CD4-positive, alpha-beta T cell treated with Interleukin-10 for 1 hour (primary cell): ENCODE measurements at places on chromosomes 3 and 15.

DNA sequence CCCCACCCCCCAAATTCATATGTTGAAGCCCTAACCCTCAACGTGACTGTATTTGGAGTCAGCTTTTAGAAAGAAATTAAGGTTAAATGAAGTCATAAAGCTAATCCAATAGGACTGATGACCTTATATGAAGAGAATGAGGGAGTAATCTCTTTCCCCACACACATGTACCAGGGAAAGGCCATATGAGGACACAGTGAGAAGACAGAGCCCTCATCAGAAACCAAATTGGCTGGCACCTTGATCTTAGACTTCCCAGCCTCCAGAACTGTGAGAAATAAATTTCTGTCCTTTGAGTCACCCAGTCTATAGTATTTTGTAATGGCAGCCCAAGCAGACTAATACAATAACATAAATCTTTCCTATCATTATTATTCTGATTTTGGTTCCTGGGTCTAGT is 194.7 kb upstream of the NANOGP8 start:
- no peak for DNase-seq

GRCh38 chr15:55108448-55108847 is 88.3 kb downstream of the RSL24D1 start:
- DNase-seq: no peak

GRCh38 chr15:45548753-45549520 is 26.4 kb upstream of the SLC30A4 start:
- DNase-seq: no peak

- DNase-seq: no peak
Measured at GRCh38 chr3:168034152-168034928, 61.4 kb downstream of the GOLIM4 start.

- DNase-seq: peak; percentile 42
Measured at GRCh38 chr3:30012941-30013543, 593.4 kb upstream of the TGFBR2 start.

DNA sequence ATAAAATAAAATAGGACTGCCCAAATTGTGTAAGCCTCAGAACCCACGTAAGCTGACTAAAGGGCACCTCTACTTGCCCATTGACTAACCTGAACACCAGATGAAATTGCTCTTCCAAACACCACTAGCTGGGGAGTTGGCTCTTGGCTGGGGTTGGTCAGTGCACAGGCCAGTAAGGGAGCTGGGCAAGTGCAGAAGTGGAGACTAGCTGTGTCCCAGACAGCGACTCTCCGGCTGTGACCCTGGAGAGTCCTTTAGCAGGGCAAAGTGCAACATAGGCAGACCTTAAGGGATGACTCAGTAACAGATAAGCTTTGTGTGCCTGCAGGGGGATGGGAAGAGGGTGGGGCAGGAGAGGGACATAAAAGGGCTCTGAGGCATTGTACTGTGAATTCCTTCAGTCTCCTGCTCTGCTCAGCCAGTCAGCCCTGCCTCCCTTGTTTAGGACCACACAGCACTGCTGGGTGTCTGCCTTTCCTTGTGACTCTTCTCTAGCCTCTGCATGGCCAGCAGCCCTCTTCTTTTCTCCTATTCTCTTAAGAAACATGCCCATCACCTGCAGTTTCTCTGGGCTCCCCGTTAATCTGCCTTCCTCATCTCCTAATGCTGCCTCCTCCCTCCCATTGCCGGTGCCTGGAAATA is 13.2 kb downstream of the NR1I2 start:
- no peak for DNase-seq

DNA sequence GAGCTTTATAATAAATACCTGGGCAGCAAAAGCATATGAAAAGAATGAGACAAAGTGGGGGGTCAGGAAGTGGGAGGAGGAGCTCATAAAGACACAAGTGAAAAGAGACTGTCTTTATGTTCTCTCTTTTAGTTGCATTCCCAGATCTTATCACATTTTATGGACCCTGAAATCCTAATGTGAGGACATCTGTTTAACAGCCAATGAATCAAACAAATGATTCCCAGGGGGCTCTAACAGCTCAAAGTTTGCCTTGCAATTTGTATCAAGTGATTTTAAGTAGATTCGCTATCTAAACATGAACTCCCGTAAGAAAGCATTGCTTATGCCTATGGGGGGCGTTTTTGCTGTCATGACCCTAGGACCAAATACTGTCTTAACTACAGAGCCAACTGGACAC is 332.3 kb upstream of the CNTN4 start:
- no peak for DNase-seq

GRCh38 chr3:1214933-1215332 is 122.1 kb downstream of the CNTN6 start:
- no peak for DNase-seq

DNA sequence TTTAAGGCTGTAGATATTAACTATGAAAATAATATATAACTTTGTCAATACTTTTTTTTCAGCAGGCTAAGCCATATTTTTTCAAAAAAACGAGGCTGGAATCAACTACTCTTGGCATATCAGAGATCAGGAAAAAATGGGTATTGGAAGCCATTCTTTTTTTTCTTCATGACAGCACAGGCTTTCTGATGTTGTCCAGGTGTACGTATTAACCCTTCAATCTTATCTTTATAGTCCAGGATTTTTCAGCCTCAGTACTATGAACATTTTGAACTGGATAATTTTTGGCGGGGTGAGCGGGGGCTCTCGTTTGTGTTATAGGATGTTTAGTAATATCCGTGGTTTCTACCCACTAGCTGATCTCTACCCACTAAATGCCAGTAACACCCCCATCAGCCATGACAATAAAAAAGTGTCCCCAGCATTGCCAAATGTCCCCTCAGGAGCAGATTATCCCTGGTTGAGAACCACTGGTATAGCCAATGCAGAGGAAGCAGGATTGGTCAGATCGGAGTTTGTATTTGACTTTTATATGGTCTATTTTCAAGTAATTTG is 52.0 kb downstream of the PLCL2 start:
- no peak for DNase-seq

DNA sequence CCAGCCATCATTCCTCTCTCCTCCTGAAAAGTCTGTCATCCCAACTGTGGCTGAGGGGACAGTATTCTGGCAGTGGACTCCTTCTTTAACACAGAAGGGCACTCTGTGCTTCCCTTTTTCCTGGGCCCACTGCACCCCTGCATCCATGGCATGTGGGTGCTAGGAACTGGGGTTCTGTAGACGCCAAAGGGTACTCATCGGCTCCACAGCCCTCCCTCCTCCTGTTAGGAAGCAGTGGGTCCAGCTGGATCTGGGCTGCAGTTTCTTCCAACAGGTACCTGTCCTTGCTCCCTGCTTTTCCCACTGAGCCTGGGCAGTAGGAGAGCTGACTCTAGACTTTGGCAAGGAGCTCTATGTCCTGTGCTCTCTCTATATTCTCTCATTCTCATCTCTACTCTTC is 6.4 kb upstream of the MANF start:
- DNase-seq: no peak

DNA sequence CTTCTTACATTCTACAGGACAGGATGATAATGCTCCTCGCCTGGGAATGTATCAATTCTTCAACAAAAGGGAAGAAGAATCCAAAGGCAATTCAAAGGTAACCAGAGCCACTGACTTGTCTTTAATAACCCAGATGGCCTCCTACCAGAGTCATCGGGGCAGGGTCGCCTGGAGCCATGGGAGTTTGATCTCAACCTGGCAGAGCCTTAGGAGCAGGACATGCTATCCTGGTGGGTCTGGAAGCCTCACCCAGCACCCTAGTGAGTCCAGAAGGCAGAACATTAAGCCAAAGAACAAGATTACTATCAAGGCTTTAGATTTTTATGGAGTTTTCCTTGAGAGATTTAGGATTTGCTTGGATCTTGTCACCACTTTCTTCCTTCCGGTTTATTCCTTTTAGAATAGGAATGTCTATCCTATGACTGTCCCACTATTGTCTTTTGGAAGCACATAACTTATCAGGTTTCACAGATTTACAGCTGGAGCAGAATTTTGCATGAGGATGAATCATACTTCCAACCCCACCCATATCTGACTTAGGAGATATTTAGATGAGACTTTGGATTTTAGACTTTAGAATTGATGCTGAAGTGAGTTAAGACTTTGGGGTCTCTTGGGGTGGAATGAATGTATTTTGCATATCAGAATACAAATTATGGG is 330.3 kb upstream of the GOLIM4 start:
- no peak for DNase-seq

GRCh38 chr3:128907706-128908445 is 28.5 kb downstream of the ACAD9 start:
- DNase-seq: no peak

DNA sequence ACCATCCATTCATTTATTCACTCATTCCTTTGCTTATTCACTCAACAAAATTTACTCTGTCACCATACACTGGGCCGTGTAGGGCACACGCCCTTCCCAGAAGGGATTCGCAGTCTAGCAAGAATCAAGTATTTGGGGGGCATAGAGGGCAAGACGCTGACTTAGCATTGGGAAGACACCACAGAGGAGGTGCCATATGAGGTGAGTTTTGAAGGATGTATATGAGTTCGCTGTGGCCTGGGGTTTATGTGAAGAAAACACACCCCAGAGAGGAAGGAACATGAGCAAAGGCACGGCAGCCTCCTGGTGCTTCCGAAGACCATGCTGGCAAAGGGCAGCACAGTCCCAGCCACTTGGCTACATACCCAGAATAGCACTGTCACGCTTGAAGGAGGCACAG is 23.1 kb upstream of the IQSEC1 start:
- DNase-seq: no peak

DNA sequence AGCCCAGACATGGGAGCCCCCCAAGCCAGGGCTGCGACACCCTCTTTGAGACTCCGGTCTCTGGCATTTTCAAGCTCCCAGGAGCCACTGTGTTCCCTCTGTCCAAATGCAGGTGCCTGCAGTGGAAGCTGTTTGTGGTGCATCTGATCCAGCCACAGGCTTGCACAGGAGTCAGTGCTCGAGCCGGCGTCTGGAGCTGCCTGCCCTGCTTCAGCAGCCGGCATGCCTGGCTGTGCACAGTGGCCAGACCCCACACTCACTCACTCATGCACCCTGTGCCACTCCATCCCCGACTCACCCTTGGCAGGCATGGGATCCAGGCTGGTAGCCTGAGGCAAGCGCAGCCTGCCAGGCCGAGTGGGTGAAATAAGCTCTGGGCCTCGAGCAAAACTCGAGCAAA is 555.0 kb upstream of the CCDC54 start:
- DNase-seq: no peak

- DNase-seq: no peak
Measured at GRCh38 chr15:95901271-95901670, 429.2 kb upstream of the NR2F2 start.

DNA sequence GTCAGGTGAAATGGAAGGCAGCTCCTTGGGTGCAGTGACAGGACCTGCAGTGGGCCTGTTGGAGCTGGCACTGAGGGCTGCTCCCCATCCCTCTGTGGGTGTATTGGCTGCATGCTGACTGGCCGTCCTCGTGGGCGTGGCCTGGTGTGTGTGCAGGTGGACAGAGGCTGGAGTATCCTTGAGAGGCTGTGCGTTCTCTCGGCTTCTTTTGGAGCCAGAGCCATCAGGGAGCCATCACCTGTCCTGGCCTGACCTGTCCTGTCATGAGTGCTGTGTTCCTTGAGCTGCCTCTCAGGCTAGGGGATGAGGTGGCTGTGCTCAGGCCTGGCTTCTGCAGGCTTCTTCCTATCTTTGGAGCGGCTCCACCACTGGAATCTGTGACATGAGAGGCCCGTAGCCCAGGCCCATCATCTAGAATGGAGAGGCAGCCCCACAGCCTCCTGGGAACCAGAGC is 61.5 kb downstream of the APBA2 start:
- no peak for DNase-seq

- DNase-seq: no peak
Measured at GRCh38 chr3:156216216-156216615, 95.8 kb downstream of the KCNAB1 start.

DNA sequence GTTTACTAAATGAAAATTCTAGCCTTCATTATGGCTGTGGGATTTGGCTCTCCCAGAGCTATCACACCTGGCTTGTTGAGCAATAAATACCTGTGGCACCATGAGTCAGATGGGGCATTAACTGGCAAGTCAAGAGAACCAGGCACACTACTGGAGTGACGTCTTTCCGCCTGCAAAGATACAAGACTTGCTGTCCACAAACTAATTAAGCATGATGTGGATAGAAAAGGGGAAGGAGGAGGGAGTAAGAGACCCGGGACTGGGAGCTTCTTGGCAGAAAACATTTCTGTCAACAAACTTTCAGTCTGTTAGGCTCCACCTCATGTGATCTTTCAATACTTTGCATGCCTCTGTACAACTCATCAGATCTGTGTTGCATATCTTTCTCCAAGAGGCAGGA is 56.5 kb downstream of the CLDN1 start:
- DNase-seq: no peak

DNA sequence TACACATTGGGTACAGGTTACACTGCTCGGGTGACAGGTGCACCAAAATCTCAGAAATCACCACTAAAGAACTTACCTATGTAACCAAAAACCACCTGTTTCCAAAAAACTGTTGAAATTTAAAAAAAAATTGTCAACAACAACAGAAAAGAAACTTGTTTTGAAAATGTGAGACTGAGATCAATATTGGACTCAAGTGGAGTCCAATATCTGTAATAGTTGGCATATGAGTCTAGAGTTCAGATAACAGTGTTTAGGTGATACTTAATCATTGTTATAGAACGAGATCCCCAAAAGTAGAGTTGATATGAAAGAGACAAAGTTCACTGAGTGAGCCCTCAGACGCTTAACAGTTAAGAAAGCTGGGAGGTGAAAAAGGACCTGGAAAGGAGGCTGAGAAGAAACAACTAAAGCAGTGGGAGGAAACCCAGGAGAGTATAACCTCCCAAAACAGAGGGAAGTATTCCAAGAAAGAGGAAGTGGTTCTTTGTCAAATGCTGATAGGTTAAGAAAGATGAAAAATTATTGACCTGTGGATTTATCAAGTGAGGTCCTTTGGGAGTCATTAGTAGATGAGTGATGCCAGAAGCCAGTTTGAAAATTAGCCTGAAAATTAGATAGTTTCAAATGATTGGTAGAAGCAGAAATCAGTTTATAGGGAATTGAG is 388.6 kb upstream of the DPH6 start:
- no peak for DNase-seq

DNA sequence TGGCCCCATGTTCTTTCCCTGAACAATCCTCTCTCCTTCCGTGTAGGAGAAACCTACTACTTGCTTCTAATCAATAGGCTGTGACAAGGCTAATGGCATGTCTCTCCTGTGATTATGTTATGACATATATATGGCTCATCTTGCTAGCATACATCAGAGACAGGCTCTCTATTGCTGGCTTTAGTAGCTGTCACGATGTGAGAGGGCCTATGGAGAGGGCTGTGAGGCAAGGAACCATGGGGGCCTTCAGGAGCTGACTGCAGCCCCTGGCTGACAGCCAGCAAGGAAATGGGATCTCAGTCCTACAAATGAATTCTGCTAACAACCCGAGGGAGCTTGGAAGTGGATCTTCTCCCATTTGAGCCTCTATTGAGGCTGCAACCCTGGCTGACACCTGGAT is 96.3 kb downstream of the EOMES start:
- DNase-seq: no peak

DNA sequence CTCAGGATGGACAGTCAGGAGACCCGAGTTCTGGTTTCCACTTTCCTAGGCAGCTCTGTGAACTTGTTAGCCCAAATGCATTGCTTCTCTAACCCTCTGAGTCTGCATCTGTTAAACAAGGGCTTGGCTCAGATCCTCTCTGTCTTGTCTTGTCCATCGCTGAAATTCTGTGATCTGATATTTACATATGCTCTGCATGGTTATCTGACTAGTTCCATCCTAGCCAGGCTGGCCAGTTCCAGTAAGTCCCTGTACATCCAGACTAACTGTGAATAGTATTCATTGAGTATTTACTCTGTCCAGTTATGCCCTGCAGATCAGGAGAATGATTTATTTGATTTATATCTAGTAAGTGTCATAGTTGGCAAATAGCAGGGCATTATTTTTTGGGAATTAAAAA is 27.0 kb upstream of the SV2B start:
- DNase-seq: no peak
